Stimulated activated CD4-positive, alpha-beta T cell treated with anti-CD3 and anti-CD28 coated beads, Interleukin-4, amount 100 ng/mL, for 48 hours (primary cell): ENCODE measurements at places on chromosomes 4 and X.

GRCh38 chrX:40871385-40872082 is 136.2 kb upstream of the MED14 start:
- no peak for DNase-seq

DNA sequence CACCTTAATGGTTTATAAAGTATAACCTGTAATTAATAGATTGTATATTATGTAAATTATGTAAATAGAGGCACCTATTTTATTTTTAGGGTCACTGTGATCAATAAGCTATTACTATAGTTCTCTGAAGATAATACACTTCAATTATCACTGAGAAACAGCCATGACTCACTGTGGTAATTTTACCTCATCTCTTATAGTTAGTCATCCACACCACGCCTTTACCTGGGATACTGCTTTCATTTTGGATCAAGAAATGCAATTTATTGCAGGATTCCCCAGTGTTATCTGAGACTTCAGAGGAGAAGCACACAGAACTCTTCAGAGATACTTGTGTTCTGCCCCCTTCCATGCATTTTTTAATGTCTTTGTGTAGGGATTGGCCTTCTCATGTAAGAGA is 348.1 kb upstream of the ATOH1 start:
- no peak for DNase-seq

DNA sequence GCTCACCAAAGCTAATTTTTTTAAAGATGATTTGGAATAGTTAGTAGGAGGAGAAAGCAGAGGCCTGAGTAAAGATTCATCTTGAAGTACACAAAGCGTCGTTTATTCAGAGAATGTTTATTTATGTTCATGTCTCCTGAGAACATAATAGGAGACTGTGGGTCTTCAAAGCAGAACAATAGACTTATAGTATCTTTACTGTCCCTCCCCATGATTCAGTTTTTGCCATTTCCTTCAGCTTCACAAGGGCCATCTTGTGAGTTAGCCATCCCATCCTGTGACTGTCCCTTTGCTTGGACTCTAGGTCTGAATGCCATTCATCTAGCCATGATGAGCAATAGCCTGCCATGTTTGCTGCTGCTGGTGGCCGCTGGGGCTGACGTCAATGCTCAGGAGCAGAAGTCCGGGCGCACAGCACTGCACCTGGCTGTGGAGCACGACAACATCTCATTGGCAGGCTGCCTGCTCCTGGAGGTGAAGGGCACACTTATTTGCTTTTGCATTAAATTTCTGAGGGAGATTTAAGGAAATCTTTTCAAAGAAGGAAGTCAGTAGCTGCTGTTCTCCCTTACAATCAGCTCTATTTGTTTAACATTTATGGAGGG is 105.8 kb downstream of the NFKB1 start:
- no peak for DNase-seq

DNA sequence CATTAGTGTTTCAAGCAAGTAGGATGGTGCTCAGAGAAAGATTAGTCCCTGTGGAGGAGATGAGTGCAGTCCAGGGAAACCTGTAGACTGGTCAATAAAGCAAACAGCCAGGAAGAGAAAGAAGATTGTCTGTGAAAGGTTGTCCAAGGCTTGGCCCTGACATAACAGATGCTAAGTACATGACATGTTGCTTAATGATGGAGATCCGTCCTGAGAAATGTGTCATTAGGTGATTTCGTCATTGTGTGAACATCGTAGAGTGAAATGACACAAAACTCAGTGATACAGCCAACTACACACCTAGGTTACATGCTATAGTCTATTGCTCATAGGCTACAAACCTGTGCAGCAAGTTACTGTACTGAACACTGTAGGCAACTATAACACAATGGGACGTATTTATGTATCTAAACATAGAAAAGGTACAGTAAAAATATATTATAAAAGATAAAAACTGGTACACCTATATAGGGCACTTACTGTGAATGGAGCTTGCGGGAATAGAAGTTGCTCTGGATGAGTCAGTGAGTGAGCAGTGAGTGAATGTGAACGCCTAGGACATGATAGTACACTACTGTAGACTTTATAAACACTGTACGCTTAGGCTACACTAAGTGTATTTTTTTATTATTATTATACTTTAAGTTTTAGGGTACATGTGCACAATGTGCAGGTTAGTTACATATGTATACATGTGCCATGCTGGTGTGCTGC is 9.0 kb upstream of the PRSS48 start:
- DNase-seq, result no peak

- no peak for DNase-seq
Observed at GRCh38 chrX:16826207-16826606, 39.9 kb downstream of the TXLNG start.

- peak; percentile 90 for DNase-seq
Observed at GRCh38 chr4:189940178-189941004, at the start of gene FRG1. FRG1 (plus strand) TSS chr4:189940872; CDS start chr4:189941010, 138 bp downstream.

DNA sequence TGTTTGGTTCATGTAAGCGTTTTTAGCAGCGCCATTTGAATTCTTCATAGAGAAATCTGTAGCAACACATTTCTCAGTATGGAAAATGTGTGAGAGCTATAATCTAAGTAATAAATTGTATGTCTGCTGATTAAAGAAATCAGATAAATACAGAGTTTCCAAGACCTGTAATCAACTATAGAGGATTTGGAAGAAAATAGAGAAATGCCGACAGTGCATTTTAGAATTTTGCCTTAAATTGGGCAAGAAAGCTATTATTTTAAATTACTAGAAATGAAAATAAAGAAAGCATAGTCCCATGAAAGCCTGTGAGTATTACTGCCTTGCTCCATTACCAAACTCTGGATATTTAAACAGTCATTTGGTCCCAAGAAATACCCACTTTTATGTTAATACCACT is 2.7 kb downstream of the RUFY3 start:
- DNase-seq, result no peak

- no peak for DNase-seq
Observed at GRCh38 chr4:32119907-32120306, 1399.7 kb downstream of the PCDH7 start.

- DNase-seq, result no peak
Observed at GRCh38 chr4:25001509-25001908, 29.2 kb downstream of the LGI2 start.

- no peak for DNase-seq
Observed at GRCh38 chr4:21374641-21375368, 573.8 kb downstream of the KCNIP4 start.

DNA sequence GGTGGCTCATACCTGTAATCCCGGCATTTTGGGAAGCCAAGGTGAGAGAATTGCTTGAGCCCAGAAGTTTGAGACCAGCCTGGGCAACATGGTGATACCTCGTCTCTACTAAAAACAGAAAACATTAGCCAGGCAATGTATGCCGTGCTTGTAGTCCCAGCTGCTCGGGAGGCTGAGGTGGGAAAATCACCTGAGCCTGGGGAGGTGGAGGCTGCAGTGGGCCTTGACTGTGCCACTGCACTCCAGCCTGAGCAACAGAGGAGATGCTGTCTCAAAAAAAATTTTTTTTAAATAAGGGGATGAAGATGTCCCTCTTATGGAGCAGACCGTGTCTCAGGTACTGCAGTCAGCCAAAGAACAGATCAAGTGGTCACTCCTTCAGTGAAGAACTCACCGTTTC is 13.5 kb downstream of the CTAG1B start:
- no peak for DNase-seq

DNA sequence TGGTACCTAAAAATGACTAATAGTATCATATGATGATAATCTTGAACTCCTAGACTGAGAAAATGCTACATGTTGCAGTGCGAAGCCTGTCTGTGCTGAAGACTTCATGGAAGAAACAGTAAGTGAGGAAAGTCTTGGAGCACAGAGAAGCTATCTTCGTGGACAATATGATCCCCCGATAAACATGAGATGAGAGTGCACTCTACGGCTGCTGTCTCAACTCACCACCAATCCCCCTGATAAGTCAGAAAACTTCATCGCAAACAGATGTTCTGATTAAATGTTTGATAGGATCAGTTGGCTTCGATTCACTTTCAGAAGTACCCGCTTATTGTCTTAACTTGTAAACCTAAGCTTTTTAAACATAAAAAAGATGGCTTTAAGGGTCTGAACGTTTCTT is 130.2 kb downstream of the ELOVL6 start:
- DNase-seq, result no peak

DNA sequence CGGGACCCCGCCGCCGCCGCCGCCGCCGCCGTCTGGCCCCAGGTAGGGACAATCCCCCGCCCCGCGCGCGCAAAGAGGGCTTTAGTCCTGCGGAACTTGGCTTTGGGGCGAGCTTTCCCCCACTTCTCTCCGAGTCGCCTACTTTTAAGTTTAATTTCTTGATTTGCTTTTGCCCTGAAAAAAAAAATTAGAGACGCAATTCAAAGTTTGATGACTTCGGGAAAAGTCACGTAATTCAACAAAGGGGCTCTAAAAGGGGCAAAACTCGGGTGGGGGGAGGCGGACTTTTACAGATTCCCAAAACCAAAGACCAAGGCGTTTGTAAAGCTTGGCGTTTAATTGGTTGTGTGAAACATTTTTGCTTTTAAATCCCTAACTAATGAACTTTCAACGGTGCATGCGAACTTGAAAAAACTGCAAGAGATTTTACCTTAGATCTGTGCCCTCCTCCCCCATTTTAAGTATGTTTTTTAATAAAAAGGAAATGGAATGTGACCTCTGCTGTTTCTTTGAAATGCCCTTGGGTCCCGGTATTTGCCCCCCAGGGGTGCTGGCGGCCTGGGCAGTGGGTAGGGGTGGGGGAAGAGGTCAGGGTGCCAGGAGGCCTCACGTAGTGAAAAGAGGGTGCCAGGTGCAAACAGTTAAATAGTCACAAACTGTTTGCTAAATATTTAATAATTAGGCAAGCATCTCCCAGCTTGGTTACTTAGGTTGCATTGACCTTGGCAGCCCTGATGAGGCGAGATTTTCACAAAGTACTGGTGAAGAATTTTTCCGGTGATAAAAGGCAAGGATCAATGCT is 209.7 kb downstream of the NWD2 start:
- no peak for DNase-seq

DNA sequence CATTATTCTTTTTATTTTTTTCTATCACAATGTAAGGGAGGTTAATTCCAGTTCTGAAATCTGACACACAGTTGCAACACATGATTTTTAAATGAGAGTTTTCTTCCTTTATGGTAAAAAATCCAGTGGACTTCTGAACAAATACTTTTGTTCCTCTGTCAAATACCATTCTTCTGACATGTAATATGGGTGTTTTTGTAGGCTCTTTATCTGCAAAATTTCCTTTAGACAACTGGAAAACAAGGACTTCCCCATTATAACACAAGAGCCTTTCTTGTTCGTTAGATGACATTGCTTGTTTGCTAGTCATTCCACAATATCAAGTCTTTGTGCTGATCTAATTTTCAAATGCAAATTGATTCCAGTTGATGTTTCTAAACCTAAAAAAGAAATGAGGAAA is 7.7 kb downstream of the FANCB start:
- no peak for DNase-seq

GRCh38 chr4:66568001-66568400 is 897.7 kb upstream of the EPHA5 start:
- DNase-seq, result no peak

DNA sequence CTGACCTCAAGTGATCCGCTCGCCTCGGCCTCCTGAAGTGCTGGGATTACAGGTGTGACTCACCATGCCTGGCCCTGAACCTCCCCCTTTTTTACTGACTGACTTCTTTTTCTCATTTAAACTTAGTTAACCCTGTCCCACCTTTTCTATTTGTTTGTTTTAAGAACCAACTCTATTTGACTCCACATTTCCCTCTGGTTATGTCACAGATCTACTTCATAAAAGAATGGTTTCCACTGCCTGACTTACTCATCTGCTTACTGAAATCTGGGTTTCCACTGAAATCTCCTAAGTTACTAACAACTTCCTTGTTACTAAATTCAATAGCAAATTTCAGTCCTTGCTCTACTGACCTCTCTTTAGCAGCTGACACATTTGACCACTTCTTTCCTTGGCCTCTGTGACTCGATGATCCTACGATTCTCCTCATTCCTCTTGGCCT is 28.0 kb upstream of the NSUN7 start:
- DNase-seq, result no peak

- no peak for DNase-seq
Observed at GRCh38 chr4:184968784-184969201, 49.5 kb upstream of the HELT start.

GRCh38 chrX:16797358-16797757 is 11.1 kb downstream of the TXLNG start:
- no peak for DNase-seq

DNA sequence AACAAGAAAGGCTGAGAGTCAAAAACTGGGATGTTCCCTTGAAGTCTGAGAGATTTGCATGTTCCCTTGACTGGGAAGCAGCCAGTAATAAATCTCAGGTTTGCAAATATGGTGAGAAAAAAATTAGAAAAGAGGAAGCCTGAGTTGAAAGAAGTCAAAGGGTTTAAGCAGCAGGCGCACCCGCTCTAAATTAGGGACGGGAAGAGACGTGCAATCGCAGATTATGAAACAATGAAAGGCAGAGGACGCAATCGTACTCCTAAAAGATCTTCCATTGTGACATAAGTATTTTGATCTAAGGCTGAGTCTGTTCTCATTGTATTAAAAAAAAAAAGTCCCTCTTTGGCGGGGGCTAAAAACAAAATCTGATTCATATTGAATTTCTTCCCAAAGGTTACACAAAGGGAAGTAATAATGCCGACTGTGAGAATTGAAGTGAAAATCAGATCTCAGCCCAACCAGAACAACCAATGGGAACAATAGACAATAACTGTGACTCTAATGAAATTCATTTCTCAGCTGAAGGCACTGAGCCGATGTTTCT is 28.2 kb downstream of the SAT1 start:
- no peak for DNase-seq

- no peak for DNase-seq
Observed at GRCh38 chr4:113248320-113248719, 198.9 kb downstream of the ANK2 start.

- DNase-seq, result no peak
Observed at GRCh38 chr4:151721466-151721865, 39.3 kb downstream of the GATB start.

GRCh38 chr4:158775091-158775651 is 6.3 kb downstream of the FNIP2 start:
- DNase-seq, result no peak

GRCh38 chr4:83214079-83214478 is 70.5 kb downstream of the COQ2 start:
- DNase-seq, result no peak

DNA sequence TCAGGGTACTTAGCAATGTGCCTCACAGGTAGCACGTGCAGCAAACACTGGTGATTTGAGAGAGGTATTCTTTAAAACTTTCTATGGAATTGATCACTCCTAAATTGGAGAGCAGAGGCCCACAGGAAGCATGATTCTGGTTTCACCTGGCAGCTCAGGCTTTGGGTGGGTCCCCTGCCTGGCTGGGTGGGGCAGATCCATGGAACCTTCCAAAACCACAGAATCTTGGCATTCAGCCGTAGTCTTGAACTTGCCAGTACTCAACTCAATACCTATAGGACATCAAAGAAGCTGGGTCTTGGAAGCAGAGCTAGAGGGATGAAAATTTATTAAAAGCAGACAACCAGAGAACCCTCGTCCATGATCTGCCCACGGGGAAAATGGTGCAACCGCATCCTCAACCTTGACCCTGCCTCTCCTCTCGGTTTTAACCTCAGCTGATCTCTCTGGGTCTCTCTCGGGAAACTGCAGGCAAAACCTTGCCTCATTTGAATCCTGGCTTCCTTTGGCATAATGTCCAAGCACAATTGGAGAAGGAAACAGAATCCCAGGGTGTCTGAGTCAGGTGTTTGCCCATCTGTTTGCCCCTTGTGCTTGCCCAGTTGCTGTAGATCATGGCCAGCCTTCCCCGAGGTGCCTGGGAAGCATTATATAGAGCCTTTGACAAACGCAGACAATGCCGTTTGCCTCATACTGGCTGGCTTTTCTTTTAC is 22.9 kb downstream of the OTOP1 start:
- no peak for DNase-seq
